RPMI7951 (cell line): ENCODE measurements at places on chromosomes 6 and 20.

- peak; percentile 74 for DNase-seq
Measured at GRCh38 chr20:64188682-64189529, 24.7 kb downstream of the MYT1 start.

DNA sequence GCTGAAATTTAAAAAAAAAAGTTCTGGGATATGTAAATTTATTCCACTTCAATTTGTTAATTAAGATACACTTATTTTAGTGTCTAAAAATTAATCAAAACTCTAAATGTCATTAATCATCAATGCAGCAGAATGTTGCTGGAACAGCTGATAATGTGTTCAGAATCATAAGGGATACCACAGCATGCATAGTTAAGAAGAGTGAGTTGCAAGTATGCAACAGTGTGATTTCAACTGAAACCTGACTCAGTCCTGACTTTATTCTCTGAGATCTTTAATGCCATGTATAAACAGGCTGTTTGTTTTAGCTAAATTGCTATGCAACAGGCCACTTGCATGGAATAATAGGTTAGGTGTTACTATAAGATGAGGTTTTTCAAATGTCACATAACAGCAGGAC lies 1.4 kb downstream of the GRIK2 start:
- DNase-seq: no peak

- no peak for DNase-seq
Measured at GRCh38 chr6:10526156-10526555, 5.0 kb downstream of the GCNT2 start.

- DNase-seq: peak; percentile 61
Measured at GRCh38 chr6:7954477-7955200, 44.1 kb upstream of the TXNDC5 start.

GRCh38 chr6:146028252-146028795 lies 538 bp upstream of the GRM1 start:
- DNase-seq: peak; percentile 31

DNA sequence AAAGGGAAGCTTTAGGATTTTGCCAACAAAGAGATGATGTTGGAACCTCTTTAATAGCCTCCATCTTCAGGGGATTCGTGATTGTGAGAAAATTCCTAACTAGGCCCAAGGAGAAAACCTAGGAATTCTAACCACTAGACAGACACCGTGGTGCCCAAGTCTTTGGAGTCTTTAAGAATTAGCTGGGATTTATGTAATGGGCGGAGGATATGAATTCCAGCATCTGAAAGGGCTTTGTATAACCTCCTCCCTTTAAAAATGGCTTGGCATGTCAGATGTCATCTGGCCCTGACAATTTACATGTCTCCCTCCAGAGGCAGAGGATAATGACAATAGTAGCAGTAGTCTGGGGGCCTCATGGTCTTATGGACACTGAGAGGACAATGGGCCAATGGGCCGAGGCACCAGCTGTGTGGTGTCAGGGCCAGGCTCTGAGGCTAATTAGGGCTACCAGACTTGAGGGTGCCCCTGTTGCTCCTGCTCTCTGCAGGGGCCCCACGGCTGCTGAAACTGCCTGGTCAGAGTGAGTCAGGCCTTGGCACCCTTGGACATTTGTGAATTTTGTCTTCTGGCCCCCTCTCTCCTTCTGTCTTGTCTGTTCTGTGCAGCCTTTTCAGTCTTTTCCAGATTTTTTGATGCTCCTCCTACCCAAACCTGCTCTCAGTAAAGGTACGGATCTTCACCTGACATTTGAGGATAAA lies 113.9 kb downstream of the EDN1 start:
- DNase-seq: peak; percentile 61

DNA sequence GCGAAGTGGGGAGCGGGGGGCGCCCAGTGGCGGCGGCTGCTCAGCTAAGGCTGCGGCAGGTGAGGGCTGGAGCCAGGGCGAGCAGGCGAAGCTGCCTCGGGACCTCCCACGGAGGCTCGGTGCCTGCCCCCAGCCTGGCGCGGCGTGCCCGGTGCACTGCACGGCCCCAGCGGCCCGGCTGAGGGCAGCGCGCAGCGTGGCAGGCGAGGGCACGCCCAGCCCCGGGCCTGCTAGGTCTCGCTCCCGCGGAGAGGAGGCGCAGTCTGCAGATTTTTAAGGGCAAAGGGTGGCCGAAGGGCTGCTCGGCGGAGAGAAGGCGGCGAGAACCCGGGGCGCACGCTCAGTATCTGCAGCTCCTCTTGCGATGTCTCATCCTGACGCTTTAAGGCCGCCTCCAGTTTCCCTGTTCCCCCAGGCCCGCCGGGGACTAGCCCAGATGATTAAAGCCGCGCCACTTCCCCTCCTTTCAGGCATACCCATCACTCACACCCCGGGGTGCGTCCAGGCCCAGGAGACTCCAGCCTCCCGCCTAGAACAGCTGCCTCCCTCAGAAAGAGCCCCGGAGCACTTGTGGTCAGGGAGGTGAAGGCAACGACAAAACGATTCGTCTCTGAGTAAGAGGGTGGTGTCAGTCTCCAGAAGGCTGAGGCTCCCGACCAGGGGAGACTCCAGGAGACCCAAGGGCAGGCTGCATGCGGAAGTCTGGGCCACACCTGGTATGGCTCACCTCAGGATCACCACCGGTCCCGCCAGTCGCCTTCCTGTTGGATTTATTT lies at the start of gene FERMT1:
TSS of gene FERMT1 (minus strand) at position 158 of the 776 bp plus-strand sequence. CDS start 3,476 bp downstream, outside the sequence.
- DNase-seq: peak; percentile 90

- DNase-seq: no peak
Measured at GRCh38 chr20:58855506-58856389, 3.2 kb downstream of the GNAS start.

DNA sequence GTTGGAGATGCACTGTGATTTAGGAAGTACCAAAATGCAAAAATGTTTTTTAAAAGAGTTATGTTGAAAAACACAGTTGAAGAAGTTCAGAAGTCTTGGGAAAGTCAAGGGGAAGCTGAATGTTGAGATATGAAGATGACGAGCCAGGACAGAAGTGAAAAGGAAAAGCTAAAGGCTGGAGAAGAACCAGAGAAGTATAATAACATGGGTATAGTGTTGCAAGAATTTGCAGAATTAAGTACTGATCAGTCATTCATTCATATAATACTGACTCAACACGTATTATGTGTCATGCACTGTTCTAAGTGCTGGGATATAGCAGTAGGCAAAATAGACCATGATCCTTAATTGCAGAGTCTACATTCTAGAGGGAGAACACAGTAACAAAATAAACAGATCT lies 432.8 kb downstream of the CDC5L start:
- DNase-seq: no peak

DNA sequence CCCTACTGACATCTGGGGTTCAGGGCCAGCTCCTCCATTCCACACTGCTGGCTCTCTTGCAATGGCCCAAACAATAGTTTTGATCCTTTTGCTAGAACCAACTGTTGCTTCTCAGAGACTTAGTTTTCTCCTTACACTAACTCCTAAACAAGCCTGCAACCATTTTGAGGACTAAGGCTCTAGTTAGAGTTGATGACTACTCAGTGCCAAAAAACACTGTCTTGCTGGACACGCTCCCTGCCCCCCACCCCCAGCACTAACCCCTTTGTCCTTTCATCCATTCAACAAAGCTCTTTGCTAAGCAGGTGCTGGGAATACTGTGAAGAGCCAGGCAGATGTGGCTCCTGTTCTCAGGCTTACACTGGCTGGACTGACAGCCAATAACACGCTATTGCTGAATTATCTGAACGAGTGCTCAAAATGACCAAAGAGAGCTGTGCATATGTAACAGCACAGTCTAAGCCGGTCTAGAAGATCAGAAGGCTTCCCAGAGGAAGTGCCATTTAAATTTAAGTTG lies 17.6 kb downstream of the GCLC start:
- DNase-seq: no peak

- DNase-seq: peak; percentile 100
Measured at GRCh38 chr6:77456531-77457248, 6.6 kb downstream of the HTR1B start.

GRCh38 chr20:54272901-54273488 lies 65.1 kb downstream of the PFDN4 start:
- DNase-seq: no peak

- no peak for DNase-seq
Measured at GRCh38 chr6:85754894-85755293, 112.2 kb upstream of the SYNCRIP start.

DNA sequence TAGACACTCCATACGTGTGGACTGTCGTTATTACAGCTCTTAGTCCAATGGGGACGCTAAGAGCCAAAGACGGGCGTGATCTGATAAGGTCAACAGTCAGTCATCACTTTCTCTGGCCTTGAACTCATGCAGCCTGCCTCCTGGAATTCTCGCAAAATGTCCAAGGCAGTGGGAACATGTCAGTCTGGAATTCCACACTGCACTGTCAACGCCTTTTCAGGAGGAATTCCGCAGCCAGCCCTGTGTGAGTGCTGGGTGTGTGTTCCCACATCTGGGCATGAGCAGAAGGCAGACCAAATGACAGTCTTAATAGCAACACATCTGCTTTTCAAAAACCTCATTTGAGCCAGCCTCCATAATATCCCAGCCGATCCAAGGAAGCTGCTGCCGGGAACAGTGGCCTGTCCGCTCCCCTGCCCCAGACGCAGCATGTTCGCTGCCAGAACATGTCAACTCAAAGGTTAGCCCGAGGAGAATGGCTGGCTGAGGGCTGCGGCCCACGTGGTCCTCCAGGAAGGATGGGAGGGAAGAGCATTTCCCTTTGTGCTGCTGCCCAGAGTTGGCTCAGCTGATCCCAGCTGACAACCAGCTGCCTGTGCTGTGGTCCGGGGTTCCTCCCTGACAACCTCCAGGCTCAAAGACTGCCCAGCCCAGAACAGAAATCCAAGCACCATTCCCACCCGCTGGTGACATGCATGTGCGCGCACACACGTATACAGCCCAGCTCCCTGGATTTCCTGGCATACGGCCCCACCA lies 103.1 kb downstream of the SULF2 start:
- DNase-seq: peak; percentile 61

DNA sequence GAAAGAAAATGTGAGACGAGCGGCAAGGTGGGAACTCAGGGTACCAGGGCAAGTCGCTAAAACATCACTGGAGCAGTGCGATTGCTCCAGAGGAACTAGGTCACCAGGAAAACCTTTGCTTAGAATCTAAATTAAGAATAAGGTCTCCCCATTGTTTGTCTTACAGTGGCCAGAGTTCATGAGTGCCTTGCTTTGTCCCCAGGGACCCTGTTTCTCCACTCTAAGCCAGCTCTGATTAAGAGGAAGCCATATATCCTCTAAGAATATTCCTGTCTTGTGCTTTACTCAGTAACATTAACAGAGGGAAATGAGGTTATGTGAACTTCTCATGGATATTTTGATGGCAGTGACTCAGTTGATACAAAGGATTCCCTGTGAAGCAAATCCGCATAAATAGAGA lies 305.8 kb downstream of the CD83 start:
- DNase-seq: peak; percentile 8

DNA sequence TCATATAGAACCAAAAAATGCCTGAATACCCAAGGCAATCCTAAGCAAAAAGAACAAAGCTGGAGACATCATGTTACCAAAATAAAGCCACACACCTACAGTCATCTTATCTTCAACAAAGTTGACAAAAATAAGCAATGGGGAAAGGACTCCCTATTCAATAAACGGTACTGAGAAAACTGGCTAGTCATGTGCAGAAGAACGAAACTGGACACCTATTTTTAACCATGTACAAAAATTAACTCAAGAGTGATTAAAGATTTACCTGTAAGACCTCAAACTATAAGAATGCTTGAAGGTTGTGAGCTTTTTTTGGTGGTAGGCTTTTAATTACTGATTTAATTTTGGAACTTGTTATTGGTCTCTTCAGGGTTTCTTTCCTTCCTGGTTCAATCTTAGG lies 236.0 kb upstream of the DEFB112 start:
- DNase-seq: no peak

DNA sequence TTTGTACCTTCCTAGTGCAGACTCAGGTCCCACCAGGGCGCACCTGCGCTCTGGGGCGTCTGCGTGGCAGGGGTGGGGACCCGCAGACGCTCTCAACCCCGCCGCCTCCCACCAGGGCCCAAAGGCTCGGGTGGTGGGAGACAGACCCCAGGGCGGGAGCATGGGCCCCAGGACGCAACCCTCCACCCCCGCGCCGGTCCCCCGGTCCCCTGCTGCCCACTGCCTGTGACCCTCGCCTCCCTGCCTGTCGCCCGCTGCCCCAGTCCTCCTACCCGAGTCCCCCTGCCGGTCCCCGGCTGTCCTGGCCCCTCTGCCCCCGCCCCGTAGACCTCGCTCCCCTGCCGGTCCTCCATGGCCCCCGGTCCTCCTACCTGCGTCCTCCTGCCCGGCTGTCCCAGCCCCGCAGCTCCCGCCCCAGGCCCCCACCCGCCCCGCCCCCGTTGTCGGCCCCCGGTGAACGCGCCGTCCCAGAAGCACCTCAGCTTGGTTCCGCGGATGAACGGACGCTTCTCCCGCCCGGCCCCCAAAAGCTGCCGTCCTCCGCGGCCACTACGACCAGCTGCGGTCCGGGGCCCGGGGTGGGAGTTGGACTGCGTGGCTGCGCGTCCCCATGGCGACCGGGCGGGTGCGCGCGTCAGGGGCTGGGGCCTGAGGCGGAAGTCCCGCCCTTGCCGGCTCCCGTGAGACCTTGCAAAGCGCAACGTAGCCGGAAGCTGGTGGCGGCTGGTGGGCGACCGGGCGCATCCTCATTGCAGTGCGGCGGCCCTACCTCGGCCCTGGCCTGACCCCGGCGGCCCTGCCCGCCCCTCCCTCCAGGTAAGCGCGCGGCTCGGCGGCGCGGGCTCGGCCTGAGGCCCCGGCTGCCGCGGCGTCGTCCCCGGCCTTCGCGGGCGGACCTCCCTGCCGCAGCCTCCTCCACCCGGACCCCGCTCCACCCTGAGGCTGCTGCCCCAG lies at the start of gene ARFGAP1:
TSS of gene ARFGAP1 (plus strand) at position 709 of the 954 bp plus-strand sequence. CDS start 2,768 bp downstream, outside the sequence.
- DNase-seq: peak; percentile 91

- peak; percentile 35 for DNase-seq
Measured at GRCh38 chr20:2421247-2421646, 40.5 kb downstream of the TGM6 start.

GRCh38 chr6:11770546-11771466 lies 7.8 kb downstream of the ADTRP start:
- peak; percentile 99 for DNase-seq

DNA sequence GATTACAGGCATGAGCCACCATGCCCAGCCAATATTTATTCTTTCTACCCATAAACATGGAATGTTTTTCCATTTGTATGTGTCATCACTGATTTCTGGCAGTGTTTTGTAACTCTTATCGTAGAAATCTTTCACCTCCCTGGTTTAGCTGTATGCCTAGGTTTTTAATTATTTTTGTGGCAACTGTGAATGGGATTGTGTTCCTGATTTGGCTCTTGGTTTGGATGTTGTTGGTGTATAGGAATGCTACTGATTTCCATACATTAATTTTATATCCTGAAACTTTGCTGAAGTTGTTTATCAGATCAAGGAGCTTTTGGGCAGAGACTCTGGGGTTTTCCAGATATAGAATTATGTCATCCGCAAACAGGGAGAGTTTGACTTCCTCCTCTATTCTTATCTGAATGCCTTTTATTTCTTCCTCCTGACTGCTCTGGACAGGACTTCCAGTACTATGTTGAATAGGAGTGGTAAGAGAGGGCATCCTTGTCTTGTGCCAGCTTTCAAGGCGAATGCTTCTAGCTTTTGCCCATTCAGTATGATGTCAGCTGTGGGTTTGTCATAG lies 198.6 kb downstream of the ZDHHC14 start:
- no peak for DNase-seq

DNA sequence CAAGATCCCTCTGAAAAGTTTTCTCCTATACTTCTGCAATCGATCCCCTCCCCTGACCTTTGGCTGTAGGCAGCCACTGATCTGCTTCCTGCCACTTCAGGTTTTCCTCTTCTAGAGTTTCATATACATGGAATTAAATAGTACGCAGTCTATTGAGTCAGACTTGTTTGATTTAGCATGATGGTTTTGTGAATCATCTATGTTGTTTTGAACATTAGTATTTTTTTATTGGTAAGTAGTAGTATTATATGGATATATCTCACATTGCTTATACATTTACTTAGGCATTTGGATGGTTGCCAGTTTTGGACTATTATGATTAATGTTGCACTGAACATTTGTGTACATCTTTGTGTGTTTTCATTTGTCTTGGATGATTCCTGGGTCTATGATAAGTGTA lies 518.0 kb downstream of the CD109 start:
- DNase-seq: no peak
